RCC 7860 (cell line): ENCODE measurements at places on chromosomes 2 and 18.

DNA sequence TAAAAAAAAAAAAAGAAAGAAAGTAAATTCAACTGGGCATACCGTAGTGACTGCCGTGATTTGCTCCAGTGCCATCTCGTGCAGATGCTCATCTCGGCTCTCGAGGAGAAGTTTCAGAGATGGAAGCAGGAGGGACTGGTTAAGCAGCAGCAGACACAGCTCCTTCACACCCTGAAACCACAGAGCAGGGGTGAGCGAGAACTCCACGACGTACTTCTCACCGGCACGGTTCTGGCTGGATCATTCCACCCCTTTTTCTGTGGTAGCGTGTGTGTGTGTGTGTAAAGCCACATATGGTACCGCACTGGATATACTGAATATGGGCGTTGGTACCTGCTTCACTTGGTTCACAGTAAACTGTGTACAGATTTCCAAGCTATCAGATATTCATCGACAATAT is 382.2 kb downstream of the NBAS start:
- no peak for DNase-seq

- no peak for DNase-seq
Observed at GRCh38 chr2:166610180-166610912, 116.3 kb upstream of the SCN7A start.

DNA sequence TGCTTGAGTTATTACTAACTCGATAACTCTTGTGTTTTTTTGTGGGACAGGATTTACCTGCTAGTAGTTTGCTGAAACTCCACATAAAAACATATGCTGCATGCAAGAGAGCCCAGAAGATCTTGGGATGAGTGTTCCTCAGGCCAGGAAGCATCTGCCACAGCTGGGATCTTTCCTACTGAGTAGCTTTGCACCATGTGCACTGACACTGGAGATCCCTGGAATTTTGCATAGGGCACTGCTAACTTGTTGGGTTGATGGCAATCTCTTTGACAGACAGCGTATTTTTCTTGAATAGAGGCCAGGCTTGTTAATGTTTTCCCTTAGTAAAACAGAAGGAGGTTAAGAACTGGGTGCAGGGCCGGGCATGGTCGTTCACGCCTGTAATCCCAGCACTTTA is 808 bp upstream of the SERPINB11 start:
- DNase-seq = no peak

DNA sequence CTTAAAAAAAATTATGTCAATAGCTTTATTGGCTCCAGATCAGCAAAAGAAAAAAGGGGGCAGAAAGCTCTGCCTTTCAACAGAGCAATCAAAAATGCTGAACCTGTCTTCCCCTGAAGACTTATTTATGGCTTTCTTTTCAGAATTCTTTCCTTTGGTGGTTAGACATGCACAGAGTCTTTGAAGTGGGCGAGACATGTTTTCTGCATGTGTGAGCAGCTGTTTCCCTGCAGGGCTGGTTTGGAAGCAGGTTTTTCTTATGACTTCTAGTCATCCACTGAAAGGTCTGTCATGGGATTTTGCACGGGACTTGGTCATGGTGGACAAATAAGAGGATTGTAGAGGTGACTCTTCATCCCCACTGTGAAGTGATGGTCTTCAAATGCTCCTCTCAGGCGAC is 160.3 kb downstream of the VAPA start:
- DNase-seq = no peak

DNA sequence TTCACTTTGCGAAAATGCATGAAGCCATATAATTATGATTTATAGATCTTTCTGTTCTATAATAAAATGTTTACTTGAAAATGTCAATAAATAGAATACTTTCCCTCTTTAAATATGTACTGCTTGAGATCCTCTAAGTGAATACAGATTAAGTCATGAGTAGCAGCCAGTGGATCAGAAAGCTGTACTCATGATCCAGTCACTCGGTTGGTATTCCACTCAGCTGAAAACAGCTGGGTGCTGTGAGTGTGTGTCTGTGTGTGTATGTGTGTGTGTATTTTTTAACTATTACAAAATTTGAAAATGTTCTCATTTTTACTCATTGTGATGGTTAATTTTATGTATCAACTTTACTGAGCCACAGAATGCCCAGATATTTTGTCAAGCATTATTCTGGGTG is 141.6 kb upstream of the CYP26B1 start:
- no peak for DNase-seq

DNA sequence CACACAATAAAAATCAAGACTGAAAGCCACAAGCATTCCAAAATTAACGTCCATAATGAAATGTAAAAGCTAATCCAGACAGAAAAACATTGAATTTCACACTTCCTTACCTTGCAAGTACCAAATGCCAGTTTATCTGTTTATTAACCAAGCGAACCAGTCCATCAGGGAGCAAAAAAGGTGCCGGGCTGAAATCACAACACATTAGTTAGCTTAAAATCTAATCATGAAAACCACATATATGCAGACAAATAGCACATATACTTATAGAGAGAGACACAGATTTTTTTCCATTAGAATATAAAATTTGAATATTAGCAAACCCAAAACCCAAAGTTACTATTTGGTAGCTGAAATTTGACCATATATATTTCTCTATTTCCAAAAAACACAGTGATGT is 7.2 kb downstream of the NBAS start:
- no peak for DNase-seq

DNA sequence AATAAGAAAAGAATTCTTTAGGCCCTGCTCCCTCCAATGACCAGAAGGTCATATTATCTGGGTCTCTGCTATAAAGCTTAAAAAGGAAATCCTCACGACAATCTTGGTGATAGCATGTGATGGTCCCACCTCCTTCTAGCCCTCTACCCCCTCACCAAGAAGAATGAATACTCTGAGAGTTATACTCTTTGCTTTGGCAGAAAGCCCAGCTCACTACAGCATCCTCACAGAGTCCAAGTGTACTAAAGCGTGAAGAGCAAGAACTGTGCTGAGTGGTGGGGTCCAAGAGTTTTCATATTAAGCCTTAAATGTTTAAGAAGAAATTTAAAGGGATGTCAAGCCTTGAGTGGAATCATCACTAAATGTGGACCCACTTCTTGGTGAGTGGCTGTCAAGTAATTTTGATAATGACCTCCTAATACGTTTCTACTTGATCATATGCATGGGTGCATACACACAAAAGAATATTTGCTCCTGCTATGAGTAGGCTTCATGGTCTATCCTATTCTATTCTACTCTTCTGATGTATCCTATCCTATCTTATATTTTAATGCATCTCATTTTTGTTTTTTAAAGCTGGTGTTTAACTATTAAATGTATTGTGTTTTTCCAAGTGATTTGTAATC is 16.5 kb upstream of the SERPINB7 start:
- DNase-seq = peak; percentile 64

GRCh38 chr2:208654056-208654455 is 247.5 kb downstream of the PTH2R start:
- DNase-seq = no peak

GRCh38 chr2:86807468-86808275 is 17.0 kb upstream of the CD8A start:
- DNase-seq = no peak

DNA sequence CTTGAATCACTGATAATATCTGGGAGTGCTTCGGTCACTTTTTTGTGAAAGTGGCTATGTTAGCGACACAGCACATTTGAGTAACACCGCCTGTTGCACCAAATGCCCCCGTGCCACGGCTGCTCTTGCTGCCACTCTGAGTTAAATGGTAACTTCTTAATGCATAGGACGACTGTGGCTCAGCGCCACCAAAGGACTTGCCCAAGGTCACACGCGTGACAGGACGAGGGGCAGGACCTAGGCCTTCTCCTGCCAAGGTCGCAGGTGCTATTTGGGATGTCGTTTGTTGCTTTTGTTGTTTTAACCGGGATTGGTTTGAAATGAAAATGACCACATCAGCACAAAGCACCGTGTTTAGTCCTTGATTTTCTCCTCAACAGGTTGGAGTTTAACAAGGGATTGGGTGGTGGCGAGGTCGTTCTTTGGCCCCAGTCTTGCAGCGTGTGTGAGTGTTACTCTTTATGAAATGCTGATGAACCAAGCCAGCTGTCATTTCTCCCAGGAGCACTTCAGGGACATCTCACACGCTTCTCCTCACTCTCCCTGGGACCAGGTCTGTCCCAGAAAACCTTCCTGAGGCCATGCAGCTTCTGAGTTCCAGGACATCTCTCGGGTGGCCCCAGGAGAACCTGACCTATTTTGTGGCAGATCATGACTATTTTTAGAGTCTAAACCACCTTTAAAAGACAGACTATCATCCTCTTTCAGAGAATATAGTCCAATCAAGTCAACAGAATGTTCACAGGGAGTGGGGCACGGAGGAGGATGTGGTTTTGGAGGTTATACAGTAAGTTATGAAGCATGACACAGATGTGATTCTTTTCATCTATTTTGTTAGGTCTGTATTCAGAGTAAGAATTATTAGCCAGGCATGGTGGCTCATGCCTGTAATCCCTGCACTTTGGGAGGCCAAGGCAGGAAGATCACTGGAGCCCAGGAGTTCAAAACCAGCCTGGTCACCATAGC is 49.9 kb downstream of the MTCL1 start:
- peak; percentile 87 for DNase-seq

- DNase-seq = no peak
Observed at GRCh38 chr2:232339121-232340081, 39.1 kb upstream of the ALPP start.

GRCh38 chr2:173673640-173674039 is 291.5 kb downstream of the SP3 start:
- DNase-seq = no peak

GRCh38 chr18:22609642-22610041 is 191.9 kb upstream of the CTAGE1 start:
- DNase-seq = no peak

DNA sequence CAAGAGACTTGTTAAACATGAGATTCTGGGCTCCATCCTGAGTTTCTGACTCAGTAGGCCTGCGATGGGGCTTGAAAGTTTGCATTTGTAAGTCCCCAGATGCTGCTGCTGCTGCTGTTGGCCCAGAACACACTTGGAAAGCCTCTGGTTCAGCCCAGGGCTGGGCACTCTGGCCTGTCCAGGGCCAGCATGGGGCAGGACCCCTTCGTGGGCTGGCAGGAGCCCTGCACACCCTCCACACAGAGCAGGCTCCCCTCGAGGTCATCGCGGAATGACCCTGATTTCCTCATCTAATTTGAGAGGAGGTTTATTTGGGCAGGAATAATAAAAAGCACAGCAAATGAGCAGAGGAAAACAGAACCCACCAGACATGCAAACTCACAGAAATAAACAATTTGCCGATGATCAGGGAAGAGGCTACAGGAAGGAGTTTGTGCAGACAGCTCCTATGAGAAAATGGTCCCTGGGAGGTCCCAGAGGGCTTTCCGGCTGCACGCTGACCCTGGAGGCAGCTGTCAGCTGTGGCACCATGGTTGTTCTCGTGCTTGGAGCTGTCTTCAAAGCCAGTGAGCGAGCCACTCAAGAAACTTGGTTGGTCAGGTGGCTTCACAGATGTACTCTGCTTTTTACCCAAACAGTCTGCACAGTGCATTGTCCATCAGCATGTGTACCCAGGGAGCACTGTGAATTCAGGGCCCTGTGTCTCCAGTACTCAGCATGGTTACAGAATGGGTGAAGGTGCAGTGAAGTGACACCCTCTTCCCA is 119.3 kb downstream of the GLI2 start:
- DNase-seq = no peak

DNA sequence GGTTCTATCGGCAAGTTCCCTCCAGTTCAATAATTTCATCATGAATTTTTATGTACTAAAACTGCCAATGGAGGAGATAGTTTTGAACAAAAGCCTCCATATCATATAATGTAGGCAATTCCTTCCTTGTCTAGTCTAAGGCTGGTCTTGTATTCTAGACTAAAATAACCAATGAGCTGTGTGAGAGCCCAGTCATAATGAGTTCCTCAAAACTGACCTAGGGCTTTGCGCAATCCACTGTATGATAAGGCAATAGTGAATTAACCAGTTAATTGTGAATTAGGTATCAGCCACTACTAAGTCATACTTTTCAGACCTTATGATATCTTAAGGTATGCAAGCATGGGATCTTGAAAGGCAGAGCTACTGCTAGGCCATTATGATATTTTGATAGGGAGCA is 7.6 kb upstream of the UXS1 start:
- DNase-seq = no peak

DNA sequence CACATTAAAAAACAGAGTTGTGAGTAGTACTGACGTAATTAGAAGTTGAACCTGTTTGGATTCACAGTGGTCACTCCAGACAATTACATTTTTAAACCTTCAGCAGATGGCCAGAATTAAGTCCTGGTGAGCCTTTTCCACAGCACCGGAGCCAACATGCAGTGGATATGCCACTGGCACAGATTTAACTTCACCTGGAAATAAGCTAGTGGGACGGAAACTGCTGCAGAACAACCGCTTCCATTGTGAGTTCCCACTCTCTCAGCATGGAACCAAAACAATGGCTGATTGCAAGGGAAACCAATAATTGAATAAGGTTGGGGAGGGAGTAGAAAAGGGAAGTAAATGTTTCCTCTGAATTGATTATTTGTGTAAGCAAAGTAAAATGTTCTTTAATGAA is 515.1 kb downstream of the STK39 start:
- DNase-seq = no peak

DNA sequence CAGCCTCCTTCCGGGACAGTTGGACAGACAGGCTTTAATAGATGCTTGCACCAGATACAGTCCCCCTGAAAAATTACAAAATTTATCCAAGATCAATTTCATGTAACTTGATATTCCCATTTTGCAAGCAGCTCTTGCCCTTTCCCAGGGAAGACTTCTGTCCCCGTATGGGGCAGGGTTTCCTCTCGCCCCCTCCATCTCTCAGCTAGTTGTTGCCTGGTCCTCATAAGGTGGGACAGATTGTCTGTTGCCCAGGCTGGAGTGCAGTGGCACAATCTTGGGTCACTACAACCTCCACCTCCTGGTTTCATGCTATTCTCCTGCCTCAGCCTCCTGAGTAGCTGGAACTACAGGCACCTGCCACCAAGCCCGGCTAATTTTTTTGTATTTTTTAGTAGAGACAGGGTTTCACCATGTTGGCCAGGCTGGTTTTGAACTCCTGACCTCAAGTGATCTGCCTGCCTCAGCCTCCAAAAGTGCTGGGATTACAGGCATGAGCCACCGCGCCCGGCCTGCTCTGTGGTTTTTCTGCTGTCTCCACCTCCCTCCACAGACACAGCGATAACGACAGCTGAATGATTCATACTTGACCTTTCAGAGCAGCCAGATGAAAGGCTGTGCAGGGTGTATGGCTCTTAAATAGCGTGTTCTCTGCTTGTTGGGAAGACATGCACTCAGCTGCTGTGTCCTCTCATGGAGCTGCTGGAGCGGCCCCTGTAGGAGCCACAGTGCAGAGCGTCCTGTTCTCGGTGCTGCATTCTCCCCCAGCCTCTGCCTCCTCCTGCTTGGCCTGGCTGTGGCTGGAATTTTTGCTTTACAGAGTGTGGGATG is 61.4 kb downstream of the TTC39C start:
- peak; percentile 97 for DNase-seq
